IPS-NIHi11 (cell line): ENCODE measurements at places on chromosomes 5 and 9.

DNA sequence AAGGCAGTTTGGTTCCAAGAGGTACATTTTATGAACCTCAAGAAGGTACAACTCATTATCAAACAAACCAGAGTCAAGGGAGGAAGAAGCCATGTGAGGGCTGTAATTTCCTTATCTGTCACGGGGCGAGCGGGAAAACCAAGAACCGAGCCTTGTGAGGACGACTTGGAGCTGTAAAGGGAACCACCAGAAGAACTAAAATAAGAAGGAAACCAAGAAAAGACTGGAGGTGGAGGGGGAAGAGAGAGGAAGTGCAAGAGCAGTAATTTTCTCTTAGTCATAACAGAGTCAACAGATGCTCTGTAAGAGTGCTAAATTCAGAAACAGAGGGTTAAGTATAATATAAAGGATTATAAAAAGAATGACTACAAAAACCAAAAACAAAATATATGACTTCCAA is 127.1 kb downstream of the DIRAS2 start:
- no peak for DNase-seq

DNA sequence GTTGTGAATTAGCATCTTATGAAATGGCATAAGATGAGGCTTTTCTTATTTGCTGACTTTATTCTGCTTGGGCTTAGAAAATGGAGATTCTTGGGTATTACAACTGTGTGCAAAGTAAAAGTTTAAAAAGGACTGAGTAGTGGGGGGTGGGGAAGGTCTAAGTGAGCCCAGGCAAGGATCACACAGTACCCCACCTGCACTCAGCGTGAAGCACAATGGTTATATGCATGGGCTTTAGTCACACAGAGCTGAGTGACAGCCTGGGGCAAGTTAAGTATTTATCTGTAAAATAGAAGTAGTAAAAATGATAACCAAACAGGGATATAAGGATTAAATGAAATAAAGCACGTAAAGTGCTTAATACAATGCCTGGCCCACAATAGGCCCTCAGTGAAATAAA is 247.4 kb downstream of the FAM114A2 start:
- no peak for DNase-seq

- no peak for DNase-seq
Observed at GRCh38 chr9:70131296-70131695, 87.6 kb downstream of the MAMDC2 start.

- no peak for DNase-seq
Observed at GRCh38 chr5:168699002-168699401, 119.8 kb upstream of the PANK3 start.
